ENCODE measurements at places on chromosomes 4 and X.

GRCh38 chr4:88158489-88159228 is at the start of gene ABCG2:
Gene ABCG2 (minus strand): TSS chr4:88158639. CDS start chr4:88139995, 18,644 bp downstream.
- no peak for DNase-seq

DNA sequence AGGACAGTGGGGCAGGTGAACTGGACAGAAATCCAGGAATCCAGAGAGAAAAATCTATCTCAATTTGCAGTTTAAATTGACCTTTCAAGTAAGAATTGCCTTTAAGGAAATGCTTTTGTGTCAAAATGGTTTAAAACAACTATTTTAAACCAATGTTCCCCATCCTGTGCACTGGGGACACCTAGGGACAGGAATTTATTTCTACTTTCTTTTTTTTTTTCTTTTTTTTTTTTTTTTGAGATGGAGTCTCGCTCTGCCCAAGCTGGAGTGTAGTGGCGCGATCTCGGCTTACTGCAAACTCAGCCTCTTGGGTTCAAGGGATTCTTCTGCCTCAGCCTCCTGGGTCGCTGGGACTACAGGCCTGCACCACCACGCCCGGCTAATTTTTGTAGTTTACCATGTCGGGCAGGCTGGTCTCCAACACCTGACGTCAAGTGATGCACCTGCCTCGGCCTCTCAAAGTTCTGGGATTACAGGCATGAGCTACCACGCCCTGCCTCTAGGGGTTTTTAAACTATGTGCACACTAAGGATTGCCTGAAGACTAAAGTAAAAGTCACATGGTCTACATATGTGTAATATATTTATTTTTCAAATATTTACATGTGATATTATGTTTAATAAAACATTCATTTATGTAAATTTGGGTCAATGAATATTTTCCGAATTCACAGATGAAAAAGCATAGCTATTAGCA is 1213.4 kb downstream of the STIM2 start:
- DNase-seq: no peak

DNA sequence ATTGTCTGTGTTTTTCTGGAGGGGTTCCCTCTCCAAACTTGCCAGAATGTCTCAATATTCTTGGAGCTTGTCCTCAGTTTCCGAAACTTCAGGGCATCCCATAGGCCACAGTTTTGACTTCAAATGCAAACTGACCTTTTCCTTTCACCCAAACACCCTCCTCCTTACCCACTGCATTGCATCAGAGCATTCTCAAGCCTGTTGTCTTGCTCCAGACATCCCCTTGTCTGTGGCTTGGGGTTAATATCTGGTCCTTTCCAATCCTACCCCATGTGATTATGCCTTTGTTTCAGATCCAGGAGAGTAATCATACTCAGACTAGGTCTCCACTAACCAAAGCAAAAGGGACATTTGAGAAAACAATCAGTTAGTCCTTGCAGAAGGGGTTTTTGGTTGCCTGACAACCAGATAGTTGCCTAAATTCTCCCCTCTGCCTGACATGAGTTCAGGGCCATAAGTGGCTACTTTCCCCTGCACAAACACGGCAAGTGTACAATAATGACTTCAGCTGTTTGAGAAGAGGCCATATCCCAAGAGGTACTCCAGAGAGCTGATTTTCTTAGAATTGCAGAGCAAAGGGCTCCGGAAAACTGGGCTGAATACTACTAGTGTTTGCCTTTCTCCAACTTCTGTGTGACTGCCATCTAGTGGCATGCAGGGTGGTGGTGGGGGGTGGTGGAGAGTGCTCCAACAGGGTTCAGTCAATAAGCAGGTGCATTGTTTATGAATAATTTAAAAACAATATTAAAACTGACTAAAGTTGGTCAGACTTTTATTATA is 130.2 kb downstream of the CHRDL1 start:
- no peak for DNase-seq

DNA sequence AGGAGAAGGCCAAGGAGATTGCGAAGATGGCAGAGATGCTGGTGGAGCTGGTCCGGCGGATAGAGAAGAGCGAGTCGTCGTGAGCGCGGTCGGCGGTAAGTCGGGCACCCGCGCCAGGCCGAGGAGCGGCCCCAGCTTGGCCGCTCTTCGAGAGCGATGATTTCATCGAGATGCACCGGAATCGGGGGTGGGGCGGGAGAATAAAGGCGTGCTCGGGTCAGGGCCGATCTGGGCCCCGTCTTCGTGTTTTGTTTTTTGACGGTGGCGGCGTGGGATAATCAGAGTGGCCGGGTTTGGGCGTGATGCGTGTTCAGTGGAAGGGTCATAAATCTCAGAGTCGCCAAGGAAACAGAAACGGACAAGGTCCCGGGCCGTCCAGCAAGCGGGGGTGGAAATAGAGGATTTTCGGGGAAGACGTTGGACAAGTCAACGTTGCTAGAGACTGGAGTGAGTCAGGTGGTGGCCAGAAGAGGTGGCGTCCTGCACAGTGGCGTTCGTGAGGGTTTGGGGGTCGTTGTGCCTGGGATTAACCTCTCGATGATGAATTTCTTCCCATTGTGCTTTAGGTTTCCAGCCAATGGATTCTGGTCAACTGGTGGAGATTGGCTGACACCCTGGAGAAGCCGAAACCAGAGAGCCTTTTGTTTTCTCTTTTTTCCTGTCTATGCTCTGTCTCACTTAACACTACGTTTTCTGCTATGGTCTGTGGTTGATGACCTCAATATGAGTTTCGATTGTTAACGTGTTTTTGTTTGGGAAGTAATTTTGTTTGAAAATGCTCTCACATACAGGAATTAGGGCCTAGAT is 882 bp downstream of the MRFAP1 start:
- peak; percentile 20 for DNase-seq

- DNase-seq: no peak
Observed at GRCh38 chr4:100948911-100949310, 398.4 kb downstream of the PPP3CA start.

- DNase-seq: no peak
Observed at GRCh38 chr4:99856166-99856565, 38.1 kb downstream of the LAMTOR3 start.

- no peak for DNase-seq
Observed at GRCh38 chrX:91434351-91435168, at the start of gene PABPC5. Gene PABPC5 (plus strand): TSS chrX:91434839. CDS start chrX:91435578, 739 bp downstream.

DNA sequence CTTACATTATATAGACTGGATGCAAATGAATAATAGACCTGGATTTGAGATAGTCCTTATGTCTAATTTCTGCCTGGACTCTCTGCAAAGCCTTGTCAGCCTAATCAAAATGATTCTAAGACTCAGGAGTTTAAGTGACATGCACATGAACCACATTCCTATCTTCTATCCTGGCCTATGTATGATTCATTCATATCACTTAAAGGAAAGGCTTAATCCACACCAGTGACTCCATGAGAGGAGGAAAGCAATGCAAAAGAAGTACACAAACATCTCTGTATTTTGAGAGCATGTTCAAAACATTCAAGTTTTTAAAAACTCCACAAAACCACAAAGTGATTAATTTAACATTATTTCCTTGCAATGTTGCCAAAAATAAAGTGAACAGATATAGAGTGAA is 14.6 kb downstream of the AMOT start:
- DNase-seq: no peak

DNA sequence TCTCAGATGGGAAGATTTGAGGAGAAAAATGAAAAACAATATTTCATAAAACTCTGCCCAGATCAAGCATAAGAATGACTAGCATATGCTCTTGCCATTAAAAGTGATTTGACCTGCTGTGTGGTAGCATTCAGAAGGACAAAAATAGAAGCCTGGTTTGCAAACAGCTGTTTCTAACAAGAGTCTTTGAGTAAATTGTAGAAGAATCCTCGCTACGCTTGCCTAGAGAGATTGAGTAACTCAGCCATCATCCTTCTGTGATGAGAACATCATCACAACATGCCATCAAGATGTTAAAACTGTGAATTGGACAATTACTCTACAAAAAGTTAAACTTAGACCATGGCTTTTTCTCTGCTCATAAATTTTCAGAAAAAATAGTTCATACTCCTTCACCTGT is 168.9 kb upstream of the PUDP start:
- no peak for DNase-seq

DNA sequence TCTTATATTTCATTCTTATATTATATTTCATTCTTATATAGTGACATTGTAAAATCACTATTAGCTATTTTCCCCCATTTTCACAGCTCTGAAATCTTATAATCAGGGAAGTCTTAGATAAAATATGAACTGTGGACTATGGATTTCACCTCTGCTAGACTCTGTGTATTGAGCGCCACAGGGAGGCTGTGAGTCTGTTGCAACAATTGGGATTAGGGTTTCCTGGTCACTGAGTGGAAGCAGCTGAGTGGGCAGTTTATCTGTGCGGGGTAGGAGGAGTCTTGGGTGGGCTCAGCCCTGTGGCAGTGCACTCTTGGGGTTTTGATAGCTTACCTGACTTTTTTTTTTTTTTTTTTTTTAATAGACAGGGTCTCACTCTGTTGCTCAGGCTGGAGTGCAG is 249.5 kb downstream of the PTTG2 start:
- no peak for DNase-seq
